ENCODE measurements at places on chromosomes 5 and 9.

GRCh38 chr9:101465326-101465915, 29.8 kb upstream of the ALDOB start:
- no peak for DNase-seq

DNA sequence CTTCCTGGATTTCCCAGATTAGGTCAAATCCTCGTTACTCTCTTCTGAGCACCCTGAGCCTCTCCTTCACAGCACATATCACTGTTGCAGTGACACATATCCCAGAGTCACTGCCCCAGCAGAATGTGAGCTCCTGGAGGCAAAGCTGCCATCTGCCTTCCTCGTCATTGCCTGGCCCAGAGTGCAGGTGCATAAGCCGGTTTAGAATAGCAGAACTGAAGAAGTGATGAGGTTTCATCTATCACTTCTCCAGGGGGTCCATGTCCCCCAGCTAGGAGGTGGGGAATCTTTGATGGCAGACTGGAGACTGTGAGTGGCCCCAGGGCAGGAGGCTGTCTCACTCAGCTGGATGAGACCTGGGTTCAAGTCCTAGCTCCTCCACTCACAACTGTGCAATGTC, 25.8 kb downstream of the NIPAL4 start:
- DNase-seq, result no peak

DNA sequence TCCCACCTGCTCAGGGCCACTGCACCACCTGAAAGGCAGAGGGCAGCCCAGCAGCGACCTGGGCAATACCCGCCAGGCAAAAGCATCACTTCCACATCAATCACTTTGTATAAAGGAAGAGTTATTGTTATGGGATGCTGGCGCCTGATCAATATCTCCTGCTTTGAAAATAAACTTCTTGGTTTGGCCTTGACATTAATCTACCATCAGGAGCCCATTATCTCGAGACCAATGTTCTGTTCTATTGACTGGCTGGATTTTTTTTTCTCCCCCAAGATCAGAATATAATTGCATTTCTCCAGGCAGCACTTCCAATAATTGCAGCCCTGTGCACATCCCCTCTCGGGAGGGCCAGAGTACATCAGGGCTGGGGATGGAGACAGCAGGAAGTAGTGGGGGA, 44.4 kb upstream of the SAP30L start:
- DNase-seq, result no peak

DNA sequence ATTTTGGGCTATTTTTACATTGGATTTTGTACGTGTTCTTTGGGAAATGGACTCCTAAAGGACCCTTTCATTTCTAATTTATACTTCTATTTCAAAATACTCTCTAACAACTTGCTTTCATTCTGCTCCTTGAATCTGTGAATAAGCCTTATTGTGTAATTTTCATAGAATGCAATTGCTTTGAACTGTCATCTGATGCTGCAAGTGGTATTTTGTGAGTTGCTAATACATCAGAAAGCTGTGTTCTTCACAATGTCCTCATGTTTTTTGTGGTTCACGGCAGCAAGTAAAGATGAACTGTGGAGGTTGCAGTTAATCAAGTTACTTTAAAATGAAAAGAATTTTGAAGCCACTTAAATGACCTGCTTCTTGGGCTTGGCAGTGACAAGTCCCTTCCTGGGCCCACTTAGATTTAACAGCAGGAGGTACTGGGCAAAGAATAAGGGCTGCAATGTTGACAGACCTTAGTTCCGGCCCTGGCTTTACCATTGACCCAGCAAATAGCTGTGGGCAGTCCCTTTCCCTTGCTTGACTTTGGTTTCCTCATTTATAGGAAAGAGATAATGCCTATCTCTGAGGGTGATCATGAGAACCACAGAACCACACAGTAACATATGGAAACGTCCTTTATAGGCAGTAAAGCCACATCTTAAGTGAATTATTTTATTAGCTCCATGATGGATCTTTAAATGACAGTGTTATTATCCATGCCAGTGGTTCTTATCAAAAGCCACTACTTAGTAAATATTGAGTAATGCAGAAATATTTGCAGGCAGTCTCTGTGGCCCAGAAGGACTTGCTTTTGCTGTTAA, 54.8 kb downstream of the IQGAP2 start:
- no peak for DNase-seq

DNA sequence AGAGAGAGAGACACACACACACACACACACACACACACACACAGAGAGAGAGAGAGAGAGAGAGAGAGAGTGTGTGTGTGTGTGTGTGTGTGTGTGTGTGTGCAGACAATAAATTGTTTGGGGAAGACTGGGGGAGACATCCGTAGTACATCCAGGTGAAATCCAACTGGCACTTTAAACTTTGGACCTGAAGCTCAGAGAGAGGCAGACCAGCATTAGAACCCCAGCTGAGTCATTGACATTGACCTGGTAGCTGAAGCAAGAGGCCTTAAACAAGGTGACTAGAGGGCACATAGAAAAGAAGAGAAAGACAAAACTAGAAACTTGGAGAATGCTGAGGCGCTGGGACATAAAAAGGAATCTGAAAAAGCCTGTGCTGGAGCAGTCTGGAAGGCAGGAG, 251.5 kb downstream of the CRB2 start:
- DNase-seq, result no peak

DNA sequence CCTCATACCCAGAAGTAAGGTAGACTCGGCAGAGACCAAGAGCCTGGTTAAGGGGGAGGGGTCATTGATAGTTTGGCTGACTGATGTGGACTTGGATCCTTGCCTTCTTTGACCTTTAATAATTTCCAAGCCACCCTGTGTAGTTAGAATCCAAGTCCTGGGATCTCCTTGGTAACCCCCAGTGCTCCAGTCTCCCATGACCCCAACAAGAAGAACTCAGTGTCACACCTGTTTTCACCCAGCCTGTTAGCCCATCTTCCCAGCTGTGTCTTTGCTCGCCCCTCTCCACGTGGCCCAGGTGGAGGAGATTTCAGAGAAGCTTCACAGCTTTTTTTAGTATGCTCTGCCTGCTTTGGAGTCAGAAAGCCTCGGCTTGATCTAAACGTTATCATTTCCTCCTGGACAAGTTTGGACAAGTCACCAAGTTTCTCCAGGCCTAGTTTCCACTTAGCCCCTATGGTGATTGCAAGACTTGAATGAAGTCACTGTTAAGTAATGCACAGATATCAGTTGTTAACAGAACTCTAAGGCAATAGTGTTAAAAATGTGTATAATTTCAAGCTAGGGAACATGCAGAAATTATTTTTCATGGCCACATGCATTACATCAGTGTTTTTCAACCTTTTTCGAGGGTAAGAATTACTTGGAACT, 170.0 kb downstream of the TMEM38B start:
- DNase-seq, result no peak

GRCh38 chr5:79962575-79963222, 28.4 kb downstream of the MTX3 start:
- no peak for DNase-seq

DNA sequence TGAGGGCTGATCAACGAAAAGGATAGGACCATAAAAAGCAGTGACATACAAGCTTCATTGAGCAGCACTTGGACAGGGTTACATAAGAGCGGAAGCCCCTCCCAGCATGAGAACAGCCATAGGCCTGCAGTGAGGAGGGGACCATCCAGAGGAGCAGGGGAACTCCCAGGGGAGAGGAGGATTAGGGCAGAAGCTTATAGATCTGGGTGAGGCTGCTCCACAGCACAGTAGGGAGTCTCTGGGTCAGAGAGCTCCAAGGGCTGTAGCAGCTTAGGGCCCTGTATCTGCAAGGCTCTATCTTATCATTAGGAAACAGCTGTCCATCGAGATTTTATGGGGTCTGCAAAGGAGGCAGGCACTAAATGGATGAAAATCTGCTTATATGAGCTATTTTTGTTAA, 186.6 kb downstream of the DOCK8 start:
- DNase-seq, result no peak

- no peak for DNase-seq
Observed at GRCh38 chr5:61322738-61323725, 9.0 kb upstream of the ZSWIM6 start.

GRCh38 chr9:92438900-92439526, 14.7 kb upstream of the OMD start:
- DNase-seq, result no peak

DNA sequence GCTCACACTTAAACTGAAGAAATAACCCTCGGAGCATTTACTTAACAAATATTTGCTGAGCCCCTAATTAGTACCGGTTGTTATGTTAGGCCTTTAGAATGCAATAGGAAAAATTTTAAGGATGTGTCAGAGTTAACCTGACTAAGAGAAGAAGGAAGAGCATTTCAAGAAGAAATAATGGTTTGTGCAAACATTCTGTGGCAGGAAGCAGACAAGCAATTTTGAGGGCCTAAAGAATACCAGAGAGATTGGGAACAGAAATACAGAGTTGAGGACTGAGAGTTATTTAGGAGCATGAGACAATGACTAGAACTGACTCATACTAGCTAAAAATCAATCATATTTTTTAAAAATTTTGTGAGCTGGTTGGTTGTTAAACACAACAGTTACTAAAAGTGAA, 218.8 kb downstream of the PRR16 start:
- DNase-seq, result no peak

DNA sequence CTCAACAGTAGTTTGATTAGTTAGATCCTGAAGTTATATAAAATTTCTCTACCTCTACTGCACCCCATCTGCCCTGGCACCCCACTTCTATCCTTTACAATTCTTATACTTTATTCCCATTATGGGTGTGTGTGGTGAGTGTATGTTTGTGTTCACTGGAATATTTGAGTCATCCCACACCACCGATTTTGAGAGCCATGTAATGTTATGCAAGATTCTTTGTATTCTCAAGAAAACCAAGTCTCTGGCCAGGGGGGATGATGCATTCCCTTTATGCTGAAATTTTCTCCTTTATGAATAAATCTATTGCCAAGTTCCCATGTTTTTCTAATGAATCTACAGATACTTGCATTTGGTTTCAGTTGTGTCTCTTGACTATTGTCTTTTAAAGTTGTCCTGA, 266.8 kb downstream of the ARHGEF28 start:
- no peak for DNase-seq

- DNase-seq, result no peak
Observed at GRCh38 chr5:67957374-67957773, 258.2 kb upstream of the PIK3R1 start.

DNA sequence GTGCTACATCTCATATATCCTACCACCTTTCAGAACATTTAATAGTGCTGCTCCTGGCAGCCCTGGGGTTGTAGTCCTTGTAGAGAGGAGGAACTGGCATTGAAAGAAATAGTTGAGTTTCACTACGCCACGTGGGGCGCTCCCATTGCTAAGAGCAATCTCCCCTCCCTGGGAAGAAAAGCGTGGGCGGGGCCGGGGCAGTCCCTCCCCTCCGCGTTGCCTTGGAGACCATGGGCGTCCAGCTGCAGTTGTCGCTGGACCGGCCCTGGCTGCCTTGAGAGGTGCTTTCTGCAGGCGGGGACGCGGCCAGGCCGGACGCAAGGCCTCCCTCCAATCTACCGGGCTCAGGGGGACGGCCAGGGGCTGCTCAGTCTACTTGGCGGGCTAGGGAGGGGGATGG, 368 bp upstream of the CCDC180 start:
- DNase-seq, result no peak

DNA sequence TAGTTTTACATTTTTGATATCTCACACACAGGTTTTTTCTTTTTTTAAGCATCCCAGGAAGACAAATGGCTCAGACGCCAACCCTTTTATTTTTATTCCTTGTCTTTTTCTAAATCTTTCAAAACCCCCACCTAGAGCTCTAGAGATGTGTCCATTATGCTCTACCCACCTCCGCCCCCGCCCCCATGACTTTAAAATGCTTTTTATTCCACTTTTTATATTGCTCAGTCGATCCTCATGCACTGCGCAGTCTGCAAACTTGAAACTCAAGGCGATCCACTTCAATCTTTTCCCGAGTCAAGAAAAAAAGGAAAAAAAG, 411 bp upstream of the MAT2B start:
- DNase-seq, result no peak

DNA sequence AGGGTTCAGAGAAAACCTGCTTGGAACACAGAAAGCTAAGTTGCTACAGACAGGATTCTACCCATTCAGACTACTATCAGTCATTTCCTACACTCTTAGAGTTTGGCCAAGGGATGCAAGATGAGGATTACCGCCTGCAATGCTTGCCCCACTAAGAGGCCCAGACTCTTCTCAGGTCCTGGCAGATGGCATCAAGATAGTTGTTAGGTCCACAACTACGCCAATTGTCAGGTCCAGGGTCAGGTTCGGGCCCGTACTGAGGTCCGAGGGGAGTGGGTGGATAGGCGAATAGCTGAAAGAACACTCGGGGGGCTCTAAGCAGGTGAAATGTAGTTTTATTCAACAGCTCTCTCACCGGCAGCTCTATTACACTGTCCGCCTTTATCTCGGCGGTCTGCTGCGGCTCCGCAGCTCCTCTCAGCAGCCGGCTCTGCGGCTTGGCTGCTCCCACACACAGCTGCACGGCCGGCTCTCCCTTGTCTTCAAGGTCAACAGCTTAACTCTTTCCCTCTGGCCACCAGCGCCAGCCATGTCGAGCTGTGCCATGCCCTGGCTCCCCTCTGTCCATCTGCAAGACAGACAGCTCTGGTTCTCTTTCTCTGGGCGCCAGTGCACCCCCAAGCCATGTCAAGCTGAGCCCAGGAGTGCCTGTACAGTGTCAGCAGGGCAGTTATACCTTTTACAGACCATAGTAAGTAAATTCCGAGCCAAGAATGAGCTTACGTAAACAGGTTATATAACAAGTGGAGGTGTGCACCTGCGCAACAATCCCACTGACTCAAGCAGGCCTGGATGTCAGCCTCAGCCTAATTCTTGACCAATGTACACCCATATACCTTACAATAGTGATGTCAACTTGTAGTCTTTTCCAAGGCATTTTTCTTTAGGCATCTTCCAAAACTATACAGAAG, 24.0 kb downstream of the ENC1 start:
- DNase-seq, result no peak

DNA sequence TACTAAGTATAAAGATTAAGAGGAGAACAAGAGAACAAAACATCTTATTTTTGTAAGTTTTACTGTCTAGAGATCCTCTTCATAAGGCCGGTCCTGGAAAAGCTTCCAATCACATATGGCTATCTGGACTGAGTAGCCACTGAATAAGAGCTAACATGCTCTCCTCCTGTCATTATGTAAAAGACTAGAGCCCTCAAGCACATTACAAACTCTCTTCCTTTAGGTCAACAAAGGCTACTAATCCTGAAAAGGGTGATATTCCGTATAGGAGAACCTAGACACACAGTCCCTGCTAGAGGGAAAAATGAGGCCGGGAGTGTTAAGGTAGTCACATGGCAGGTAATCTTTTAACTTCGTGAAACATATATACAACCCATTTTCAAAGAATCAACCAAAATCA, 665.6 kb downstream of the EFNA5 start:
- DNase-seq, result no peak
